ENCODE measurements at places on chromosomes 5 and 9.

- DNase-seq, result no peak
These were observed 463.5 kb downstream of the RASEF start for GRCh38 chr9:82599336-82599949.

GRCh38 chr5:91302305-91302704 is 80.8 kb downstream of the ARRDC3 start:
- DNase-seq, result no peak

GRCh38 chr5:178058321-178059012 is 54.9 kb upstream of the N4BP3 start:
- DNase-seq, result no peak

GRCh38 chr5:13989832-13990231 is 45.3 kb upstream of the DNAH5 start:
- DNase-seq, result no peak

- no peak for DNase-seq
These were observed 37.4 kb downstream of the MTMR12 start for GRCh38 chr5:32275396-32275741.
